LHCN-M2 (cell line): ENCODE measurements at places on chromosomes 1 and 21. TPM values are rescaled to one million over a fixed set of nuclear protein-coding genes. Genes with fewer than 3 reads are reported as not detected.

- DNase-seq = no peak
Measured at GRCh38 chr1:3857791-3858129, 484 bp downstream of the DFFB start.

DNA sequence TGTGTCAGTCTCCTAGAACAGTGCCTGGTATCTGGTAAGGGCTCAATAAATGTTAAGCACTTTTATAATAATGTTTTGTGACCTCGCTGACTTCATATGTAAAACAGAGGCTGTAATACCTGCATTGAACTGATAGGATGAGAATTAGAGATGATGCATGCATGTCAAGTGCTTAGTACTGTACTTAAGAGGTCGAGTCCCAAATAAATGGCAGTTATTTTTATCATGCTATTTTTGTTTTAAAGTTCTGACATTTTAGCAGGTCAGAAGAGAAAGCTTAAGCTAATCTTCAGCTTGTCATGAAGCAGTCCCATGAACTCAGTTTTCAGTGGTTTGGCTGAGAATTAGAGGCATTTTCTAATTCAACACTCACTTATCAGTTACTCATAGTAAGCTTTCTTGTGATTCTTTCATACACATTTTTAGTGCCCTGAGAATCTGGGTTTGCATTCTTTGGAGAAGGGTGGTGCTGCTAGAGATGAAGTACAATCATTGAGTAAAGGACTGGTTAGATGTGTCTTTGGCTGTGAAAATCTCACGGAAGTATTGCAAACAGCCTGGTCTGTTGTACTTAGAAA is 75.7 kb upstream of the RAVER2 start:
- no peak for DNase-seq

Gene GRHL3
- not detected in 2 replicates for total RNA-seq

Gene BPNT1
- total RNA-seq = 35.8 and 41.9 TPM in 2 replicates
